ENCODE measurements at places on chromosomes 11 and 22. TPM values are rescaled to one million over a fixed set of nuclear protein-coding genes. Genes with fewer than 3 reads are reported as not detected.

GRCh38 chr11:47147681-47148080 is 29.0 kb downstream of the ARFGAP2 start:
- no peaks in the 10 kb centered on the region for H3K36me3 ChIP-seq
- no peak overlapping the region for H3K4me3 ChIP-seq
- H3K27me3 ChIP-seq = no peaks in the 10 kb centered on the region
- no peak overlapping the region for H3K27ac ChIP-seq
- H3K4me1 ChIP-seq = peaks cover 3% of the 10 kb centered on the region

- peaks cover 39% of the 10 kb centered on the region for H3K4me1 ChIP-seq
- no peak overlapping the region for H3K4me3 ChIP-seq
- H3K36me3 ChIP-seq = no peaks in the 10 kb centered on the region
- no peak for DNase-seq
- no peaks in the 10 kb centered on the region for H3K27me3 ChIP-seq
Observed at GRCh38 chr11:35043936-35044335, 95.0 kb upstream of the CD44 start.

GRCh38 chr11:105466582-105467228 is 143.2 kb upstream of the GRIA4 start:
- H3K4me1 ChIP-seq = no peaks in the 10 kb centered on the region
- DNase-seq = no peak
- H3K27ac ChIP-seq = no peak overlapping the region
- no peak overlapping the region for H3K4me3 ChIP-seq
- no peaks in the 10 kb centered on the region for H3K27me3 ChIP-seq

DNA sequence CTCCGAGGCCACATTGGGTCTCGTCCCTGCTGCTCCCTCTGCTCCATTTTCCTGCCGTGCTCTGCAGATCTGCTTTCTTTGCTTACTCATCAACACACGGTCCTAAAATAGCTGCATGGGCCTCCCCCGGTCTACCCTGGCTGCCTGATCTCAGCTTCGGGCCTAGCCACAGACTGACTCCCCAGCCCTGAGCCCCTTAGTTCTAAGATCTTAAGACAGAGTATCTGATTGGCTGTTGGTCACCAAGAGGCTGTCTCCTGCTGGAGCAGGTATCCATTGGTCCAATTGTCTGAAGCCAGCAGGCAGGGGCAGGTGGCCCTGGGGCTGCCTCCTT is 53.7 kb upstream of the NECTIN1 start:
- DNase-seq = no peak
- no peak overlapping the region for H3K4me3 ChIP-seq
- no peak overlapping the region for H3K27ac ChIP-seq
- H3K27me3 ChIP-seq = no peaks in the 10 kb centered on the region
- H3K36me3 ChIP-seq = no peaks in the 10 kb centered on the region
- H3K4me1 ChIP-seq = no peaks in the 10 kb centered on the region

- H3K36me3 ChIP-seq = no peaks in the 10 kb centered on the region
- no peaks in the 10 kb centered on the region for H3K27me3 ChIP-seq
- H3K27ac ChIP-seq = no peak overlapping the region
- H3K4me3 ChIP-seq = no peak overlapping the region
- H3K4me1 ChIP-seq = peaks cover 15% of the 10 kb centered on the region
Observed at GRCh38 chr22:25159028-25159427, 40.6 kb upstream of the CRYBB3 start.

GRCh38 chr11:61482513-61482912 is 26.0 kb upstream of the LRRC10B start:
- peaks cover 20% of the 10 kb centered on the region for H3K4me1 ChIP-seq
- no peaks in the 10 kb centered on the region for H3K36me3 ChIP-seq
- no peak overlapping the region for H3K4me3 ChIP-seq
- no peaks in the 10 kb centered on the region for H3K27me3 ChIP-seq
- H3K27ac ChIP-seq = no peak overlapping the region
- DNase-seq = no peak

GRCh38 chr11:6229911-6230310 is 4.5 kb downstream of the FHIP1B start:
- H3K4me1 ChIP-seq = peaks cover 17% of the 10 kb centered on the region
- no peaks in the 10 kb centered on the region for H3K36me3 ChIP-seq
- DNase-seq = no peak
- no peak overlapping the region for H3K27ac ChIP-seq
- H3K4me3 ChIP-seq = no peak overlapping the region
- H3K27me3 ChIP-seq = no peaks in the 10 kb centered on the region

DNA sequence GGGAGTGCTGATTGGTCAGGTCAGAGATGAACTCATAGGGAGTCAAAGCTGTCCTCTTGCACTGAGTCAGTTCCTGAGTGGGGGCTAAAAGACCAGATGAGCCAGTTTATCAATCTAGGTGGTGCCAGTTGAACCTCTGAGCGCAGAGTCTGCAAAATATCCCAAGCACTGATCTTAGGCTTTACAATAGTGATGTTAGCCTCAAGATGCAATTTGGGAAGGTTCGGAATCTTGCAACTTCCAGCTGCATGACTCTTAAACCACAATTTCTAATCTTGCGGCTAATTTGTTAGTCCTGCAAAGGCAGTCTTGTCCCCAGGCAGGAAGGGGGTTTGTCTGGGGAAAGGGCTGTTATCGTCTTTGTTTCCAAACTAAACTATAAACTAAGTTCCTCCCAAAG is 92.3 kb upstream of the PARVA start:
- H3K27ac ChIP-seq = no peak overlapping the region
- H3K27me3 ChIP-seq = no peaks in the 10 kb centered on the region
- H3K4me1 ChIP-seq = peaks cover 6% of the 10 kb centered on the region
- H3K36me3 ChIP-seq = no peaks in the 10 kb centered on the region

GRCh38 chr11:20840341-20840740 is 171.0 kb downstream of the NELL1 start:
- no peaks in the 10 kb centered on the region for H3K27me3 ChIP-seq
- H3K4me1 ChIP-seq = no peaks in the 10 kb centered on the region
- H3K36me3 ChIP-seq = no peaks in the 10 kb centered on the region
- H3K4me3 ChIP-seq = no peak overlapping the region

DNA sequence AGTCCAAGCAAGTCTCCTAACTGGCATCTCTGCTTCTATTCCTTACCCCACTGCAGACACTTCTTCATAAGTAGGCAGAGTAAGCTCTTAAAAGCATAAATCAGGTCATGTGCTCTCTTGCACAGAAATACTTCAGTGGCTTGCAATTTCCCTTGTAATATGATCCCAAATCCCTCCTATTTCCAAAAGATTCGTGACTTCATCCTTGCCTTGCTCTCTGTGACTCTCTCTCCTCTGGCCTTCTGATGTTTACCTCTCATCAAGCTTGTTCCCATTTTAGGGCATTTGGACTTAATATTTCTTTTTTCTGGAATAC is 37.4 kb upstream of the NCR3LG1 start:
- DNase-seq = no peak
- no peaks in the 10 kb centered on the region for H3K4me1 ChIP-seq
- H3K4me3 ChIP-seq = no peak overlapping the region
- no peak overlapping the region for H3K27ac ChIP-seq
- H3K27me3 ChIP-seq = no peaks in the 10 kb centered on the region

DNA sequence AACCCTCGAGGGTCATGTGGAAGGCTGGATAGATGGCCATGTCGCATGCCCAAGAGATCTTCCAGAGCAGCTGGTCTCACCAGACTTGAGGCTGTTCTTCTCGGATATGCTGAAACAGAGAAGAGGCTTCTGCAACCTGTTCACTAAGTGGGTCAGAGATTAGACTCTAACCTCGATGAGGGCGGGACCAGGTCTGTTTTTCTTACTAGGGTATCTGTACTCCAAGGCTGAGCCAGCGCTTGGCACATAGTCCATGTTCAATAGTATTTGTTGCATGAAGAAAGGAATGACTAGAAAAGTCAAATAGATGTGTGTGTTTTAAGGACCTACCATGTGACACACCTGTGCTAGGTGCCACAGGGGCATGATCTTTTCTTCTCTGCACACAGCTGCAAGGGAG is 43.6 kb downstream of the ABTB2 start:
- DNase-seq = no peak
- H3K27me3 ChIP-seq = no peaks in the 10 kb centered on the region
- no peak overlapping the region for H3K27ac ChIP-seq
- peaks cover 11% of the 10 kb centered on the region for H3K4me1 ChIP-seq

GRCh38 chr11:77418155-77418970 is 55.5 kb downstream of the PAK1 start:
- no peak for DNase-seq
- no peak overlapping the region for H3K27ac ChIP-seq
- H3K4me3 ChIP-seq = no peak overlapping the region

RAD9A gene
- 53.0 TPM for total RNA-seq

KRTAP5-5 gene
- not detected for total RNA-seq

GAB4 gene
- not detected for total RNA-seq
